Astrocyte (in vitro differentiated cells and primary cell): ENCODE measurements at places on chromosomes 16 and 17. TPM values are rescaled to one million over a fixed set of nuclear protein-coding genes. Genes with fewer than 3 reads are reported as not detected.
A peak's percentile ranks its signal among the peaks of the same experiment; 100 is the strongest.

Gene TBC1D3H
- not detected in 2 replicates for total RNA-seq

Gene KRT16
- 0.79 and 1.3 TPM in 2 replicates for total RNA-seq

DNA sequence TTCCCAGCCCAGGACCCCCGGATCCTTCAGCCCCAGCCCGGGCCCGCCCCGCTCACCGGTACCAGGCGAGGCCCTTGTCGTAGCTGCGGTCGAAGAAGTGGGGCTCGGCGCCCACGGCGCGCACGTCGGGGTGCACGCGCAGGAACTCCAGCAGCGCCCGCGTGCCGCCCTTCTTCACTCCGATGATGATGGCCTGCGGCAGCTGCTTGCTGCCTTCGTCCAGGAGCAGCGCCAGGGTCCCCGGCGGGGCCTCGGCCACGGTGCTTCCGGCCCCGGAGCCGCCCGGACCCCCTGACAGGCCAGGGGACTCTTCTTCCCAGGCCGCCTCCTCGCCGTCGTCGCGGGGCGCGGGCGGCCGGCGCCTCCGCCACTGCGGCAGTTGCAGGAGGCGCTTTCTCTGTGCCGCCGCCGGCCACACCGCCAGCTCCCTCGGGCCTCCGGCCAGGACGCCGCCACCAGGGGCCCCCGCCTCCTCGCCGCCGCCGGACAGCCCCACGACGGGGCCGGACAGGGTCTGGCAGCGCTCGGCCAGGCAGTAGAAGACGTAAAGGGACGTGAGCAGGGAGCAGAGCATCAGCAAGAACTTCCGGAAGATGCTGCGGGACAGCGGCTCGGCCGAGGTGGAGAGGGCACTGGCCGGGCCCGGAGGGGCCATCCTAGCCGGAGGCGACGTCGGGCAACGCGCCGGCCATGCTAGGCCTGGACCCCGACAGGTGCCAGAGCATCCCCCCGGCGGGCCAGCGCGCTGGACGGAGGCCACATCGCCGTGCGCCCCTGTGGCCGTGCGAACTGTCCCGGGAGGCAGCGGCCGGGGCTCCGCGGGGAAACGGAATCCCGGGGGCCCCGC is 1.0 kb downstream of the HS3ST3A1 start:
- no peak for DNase-seq
- H3K4me1 ChIP-seq = peaks cover 13% of the 10 kb centered on the region
- H3K27ac ChIP-seq = peak overlapping the region; percentile 85
- H3K36me3 ChIP-seq = no peaks in the 10 kb centered on the region
- no peaks in the 10 kb centered on the region for H3K27me3 ChIP-seq

- no peaks in the 10 kb centered on the region for H3K27me3 ChIP-seq
- H3K36me3 ChIP-seq = no peaks in the 10 kb centered on the region
- no peak overlapping the region for H3K27ac ChIP-seq
These were observed 441.6 kb upstream of the SALL1 start for GRCh38 chr16:51592535-51593300.

DNA sequence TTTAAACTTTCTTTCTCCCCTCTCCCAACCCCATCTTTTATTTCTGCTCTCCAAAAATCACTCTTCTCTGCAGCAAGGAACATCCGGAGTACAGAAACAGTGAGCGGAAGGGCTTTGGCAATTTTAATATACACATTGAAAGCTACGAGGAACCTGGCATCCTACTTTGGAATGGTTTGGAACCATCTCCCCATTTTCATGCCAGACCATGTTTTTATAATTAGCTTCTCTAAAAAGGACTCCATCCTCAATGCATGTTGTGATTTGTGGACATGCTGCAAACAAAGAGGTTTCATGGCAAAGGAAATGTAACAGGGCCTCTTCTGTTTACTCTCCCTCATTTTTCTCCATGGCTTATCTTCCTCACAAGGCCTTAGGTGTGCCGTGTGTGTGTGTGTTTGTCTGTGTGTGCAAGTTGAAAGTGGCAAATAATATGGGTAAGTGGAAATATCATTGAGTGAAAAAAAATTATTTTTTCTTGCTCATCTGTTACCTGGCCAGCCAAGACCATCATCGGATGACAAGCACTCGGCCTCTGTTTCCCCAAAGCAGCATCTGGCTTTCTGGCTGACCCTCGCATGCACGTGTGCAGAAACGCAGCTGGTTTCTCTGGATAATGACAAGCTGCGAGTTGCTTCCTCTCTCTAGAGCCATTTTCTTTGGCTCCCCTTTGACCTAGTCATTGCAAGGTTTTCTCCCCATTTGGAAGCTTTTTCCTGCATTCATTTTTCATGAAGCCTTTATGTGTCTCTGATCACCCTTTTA is 585.0 kb downstream of the TMEM114 start:
- no peak overlapping the region for H3K4me3 ChIP-seq
- no peak overlapping the region for H3K27ac ChIP-seq
- H3K36me3 ChIP-seq = no peaks in the 10 kb centered on the region
- no peaks in the 10 kb centered on the region for H3K27me3 ChIP-seq
- DNase-seq = no peak

DNA sequence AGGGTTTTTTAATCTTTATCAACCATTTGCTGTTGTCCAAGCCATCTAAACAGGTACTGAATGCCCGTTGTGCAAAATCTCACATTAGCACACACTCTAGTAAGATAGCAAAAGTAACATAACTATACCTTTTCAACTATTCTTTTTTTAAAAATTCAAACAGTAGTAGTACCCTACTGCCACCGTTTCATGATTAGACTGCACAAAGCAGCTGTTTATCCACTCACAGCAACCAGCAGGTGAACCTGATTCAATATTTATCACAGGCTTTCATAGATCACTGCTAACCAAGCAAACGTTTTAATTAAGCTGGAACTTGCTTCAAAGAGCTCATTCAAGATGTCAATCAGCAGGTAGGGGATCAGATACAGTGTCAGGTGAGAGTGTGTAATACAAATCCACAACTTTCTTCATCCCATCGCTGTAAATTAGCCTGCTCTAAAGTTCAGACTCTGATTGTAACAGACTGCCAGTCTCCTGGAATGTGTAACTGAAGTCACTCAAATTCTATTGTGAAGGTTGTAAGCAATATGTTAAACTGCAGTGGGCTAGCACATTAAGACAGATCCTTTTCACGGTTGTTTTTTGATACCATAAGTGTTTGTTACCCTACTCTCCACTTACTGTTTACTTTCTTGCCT is 47.3 kb downstream of the BRIP1 start:
- peaks cover under 1% of the 10 kb centered on the region for H3K36me3 ChIP-seq
- H3K27me3 ChIP-seq = no peaks in the 10 kb centered on the region
- DNase-seq = no peak
- H3K27ac ChIP-seq = no peak overlapping the region
- no peak overlapping the region for H3K4me3 ChIP-seq
- no peaks in the 10 kb centered on the region for H3K4me1 ChIP-seq

DNA sequence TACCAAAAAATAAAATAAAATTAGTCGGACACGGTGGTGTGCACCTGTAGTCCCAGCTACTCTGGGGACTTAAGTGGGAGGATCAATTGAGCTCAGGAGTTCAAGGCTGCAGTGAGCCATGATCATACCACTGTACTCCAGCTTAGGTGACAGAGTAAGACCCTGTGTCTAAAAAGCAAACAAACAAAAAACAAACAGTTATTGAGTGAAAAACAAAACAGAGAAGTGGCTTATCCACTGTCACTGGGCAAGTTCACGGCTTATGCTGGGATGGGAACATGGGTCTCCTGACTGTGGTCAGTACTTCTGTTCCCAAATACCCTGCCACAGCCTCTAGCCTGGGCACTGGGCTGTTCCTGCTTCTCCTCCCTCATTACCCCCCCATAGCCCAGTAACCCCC is 9.5 kb upstream of the GRN start:
- no peaks in the 10 kb centered on the region for H3K4me1 ChIP-seq
- H3K4me3 ChIP-seq = no peak overlapping the region
- no peaks in the 10 kb centered on the region for H3K36me3 ChIP-seq
- H3K27me3 ChIP-seq = peaks cover 3% of the 10 kb centered on the region

- DNase-seq = no peak
- no peak overlapping the region for H3K27ac ChIP-seq
- H3K27me3 ChIP-seq = peaks cover 3% of the 10 kb centered on the region
- H3K36me3 ChIP-seq = no peaks in the 10 kb centered on the region
These were observed 276.6 kb downstream of the MRTFB start for GRCh38 chr16:14347706-14348105.

DNA sequence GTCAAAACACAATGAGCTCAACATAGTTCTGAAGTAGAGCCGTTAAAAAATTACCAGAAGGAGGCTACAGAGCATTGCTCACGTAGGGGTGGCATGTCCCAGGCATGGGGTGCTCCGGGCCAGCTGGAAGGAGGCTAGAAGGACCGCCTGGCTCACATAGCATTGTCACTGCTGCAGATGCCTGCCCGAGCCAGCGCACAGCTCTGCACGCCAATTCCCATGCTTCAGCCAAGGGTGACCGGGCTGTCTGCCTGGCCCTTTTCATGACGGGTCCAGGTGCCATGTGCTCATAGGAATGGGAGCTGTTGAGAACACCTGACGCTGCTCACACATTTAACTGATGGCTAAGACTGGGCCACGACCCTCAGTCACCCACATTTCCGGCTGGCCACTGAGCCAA is 228.9 kb upstream of the FOXF1 start:
- H3K4me1 ChIP-seq = no peaks in the 10 kb centered on the region
- H3K4me3 ChIP-seq = no peak overlapping the region
- no peaks in the 10 kb centered on the region for H3K36me3 ChIP-seq
- H3K27ac ChIP-seq = no peak overlapping the region
- no peak for DNase-seq

- peaks cover 11% of the 10 kb centered on the region for H3K4me1 ChIP-seq
- H3K36me3 ChIP-seq = no peaks in the 10 kb centered on the region
- peak within 1 kb of the TSS; percentile 26 for H3K27ac ChIP-seq
- peak; percentile 22 for DNase-seq
- H3K27me3 ChIP-seq = peaks cover 18% of the 10 kb centered on the region
These were observed at the start of gene ACSF3 for GRCh38 chr16:89093602-89094251. Gene ACSF3 (plus strand): TSS chr16:89093852. CDS start chr16:89100682, 6,830 bp downstream.

DNA sequence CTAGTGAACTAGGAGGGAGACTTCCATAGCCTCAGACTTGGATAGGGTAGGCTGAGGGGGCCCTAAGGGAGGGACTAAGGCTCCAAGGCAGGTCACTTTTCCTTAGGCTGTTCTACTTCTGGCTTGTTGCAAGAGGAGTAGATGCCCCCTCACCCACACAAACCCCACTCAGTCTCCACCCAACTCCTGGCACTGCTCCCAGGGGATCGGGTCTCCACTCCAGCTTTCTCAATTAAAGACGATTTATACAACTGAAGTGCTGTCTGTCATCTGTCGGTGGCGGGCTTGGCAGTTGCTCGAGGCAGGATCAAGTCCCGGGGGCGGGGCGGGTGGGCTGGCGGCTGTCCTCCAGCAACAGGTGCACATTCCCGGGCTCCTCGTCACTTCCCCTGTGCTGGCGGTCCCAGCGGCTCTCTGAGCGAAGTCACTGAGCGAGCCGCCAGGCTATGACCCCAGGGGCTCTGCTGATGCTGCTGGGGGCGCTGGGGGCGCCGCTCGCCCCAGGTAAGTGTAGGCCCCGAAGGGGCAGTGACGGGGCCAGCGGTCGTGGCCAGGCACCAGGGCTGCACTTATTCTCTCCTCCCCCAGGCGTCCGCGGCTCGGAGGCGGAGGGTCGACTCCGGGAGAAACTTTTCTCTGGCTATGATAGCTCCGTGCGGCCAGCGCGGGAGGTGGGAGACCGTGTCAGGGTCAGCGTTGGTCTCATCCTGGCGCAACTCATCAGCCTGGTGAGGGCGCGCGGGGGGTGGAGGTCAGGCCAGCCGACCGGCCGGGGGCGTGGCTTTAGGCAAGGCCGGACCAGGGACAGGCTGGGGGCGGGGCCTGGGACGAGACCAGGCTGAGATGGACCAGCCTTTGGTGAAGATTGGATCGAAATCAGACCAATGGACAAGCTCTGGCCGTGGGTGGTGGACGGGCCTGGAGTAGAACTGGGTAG is at the start of gene CHRNB1:
CHRNB1 (plus strand) TSS at position 380 of the 937 bp plus-strand sequence; CDS start at position 447, 67 bp downstream.
- H3K27me3 ChIP-seq = peaks cover 30% of the 10 kb centered on the region
- H3K27ac ChIP-seq = no peak within 1 kb of the TSS
- H3K4me3 ChIP-seq = peak within 1 kb of the TSS; percentile 54

DNA sequence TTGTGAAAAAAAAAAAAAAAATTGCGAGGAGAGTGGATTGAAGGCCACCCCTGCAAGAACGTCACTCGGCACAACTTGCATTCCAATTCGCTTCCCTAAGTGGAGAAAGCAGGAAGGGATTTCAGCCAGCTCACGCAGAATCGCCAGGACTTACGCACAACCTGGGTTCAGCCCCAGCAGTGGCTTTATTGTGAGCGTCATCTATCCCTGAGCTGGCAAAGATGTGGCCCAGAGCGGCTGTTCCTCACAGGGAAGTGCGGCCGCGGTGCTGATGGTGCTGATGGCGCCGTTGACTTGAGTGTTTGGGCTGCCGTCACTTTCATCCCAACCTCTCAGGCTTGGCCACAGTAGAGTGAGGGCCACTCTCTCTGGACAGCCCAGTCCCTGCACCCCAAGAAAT is 197.6 kb downstream of the NTN1 start:
- no peak overlapping the region for H3K4me3 ChIP-seq
- H3K4me1 ChIP-seq = peaks cover 16% of the 10 kb centered on the region
- no peak for DNase-seq
- no peaks in the 10 kb centered on the region for H3K27me3 ChIP-seq

GRCh38 chr17:44587339-44587738 is 30.1 kb downstream of the FZD2 start:
- peak overlapping the region; percentile 87 for H3K27ac ChIP-seq
- H3K36me3 ChIP-seq = no peaks in the 10 kb centered on the region
- peaks cover 17% of the 10 kb centered on the region for H3K4me1 ChIP-seq
- DNase-seq = peak; percentile 98
- no peak overlapping the region for H3K4me3 ChIP-seq

GRCh38 chr16:276426-277077 is 808 bp upstream of the RGS11 start:
- no peak overlapping the region for H3K27ac ChIP-seq
- H3K36me3 ChIP-seq = no peaks in the 10 kb centered on the region
- no peak for DNase-seq
- peaks cover 4% of the 10 kb centered on the region for H3K4me1 ChIP-seq
